ENCODE measurements at places on chromosomes 1 and 21.

DNA sequence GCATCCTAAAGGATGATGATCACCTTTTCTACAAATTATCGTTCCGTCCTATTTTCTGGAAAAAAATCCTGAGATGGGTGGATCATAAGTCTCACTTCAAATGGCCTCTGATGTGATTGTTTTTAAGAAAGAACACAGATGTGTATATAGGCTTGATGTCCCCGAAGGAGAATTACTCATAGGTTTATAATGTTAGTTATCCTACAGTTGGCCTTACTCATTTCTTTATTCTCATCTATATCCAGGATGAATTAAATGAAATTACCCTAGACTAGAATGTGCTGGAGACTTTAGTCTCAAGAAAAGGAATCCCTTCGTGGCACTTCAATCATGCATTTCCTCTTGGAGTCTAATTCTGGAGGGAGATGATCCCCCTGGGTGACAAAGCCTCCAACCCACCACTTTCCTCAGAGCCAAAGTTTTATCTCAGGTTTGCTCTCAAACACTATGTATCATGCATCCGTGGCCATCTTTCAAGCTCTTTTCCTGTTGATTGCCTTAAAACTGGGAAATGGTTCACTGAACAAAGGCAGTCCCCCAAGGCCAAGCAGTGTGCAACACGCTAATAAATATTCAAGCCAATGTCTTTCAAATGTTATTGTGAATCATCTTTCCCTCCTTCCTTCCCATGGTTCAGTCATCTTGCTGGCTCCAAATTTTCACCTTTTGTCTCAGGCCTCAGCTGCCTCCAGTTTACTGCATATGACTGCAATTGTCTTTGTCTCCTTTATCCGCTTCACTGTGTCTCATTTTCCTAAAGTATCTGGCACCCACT is 32.5 kb upstream of the SMYD2 start:
- no peak for DNase-seq

DNA sequence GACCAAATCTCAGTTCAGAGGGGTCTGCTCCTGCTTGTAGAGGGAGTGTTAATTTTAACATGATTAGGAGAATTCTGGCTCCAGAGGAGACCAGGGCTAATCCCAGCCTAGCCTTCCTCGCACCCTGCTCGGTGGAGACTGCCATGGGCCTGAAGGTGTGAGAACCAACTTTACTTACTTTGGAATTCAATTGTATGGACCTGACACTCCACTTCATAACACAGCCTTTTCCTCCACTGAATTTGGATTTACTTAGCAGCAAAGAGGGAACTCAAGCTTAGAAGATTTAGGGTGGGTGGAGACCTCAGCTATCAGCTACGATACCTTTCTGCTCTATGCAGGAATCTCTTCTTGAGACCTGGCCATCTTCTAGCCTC is 11.5 kb downstream of the PLXNA2 start:
- DNase-seq: no peak

- no peak for DNase-seq
Observed at GRCh38 chr1:79005945-79006344, 585 bp downstream of the ADGRL4 start.

DNA sequence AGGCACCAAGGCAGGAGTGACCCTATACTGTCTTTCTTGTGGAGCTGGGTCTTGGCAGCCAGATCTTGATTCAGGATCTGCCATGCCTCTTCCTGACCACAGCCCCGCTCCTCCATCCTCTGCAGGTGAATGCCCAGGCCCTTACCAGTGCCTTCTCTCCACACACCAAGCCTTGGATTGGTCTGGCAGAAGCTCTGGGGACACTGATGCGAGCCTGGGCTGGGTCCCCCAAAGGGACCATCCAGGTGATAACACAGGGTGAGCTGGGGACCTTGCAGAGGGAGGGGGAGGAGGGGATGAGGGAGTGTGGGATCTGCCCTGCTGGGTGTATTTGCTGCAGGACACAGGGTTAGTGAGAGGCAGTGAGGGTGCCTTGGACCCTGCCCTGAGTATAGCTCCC is 28.4 kb downstream of the HMGCS2 start:
- no peak for DNase-seq

GRCh38 chr1:8090241-8090702 is 64.2 kb upstream of the ERRFI1 start:
- DNase-seq: no peak

GRCh38 chr1:111789666-111790316 is 34.1 kb downstream of the DDX20 start:
- DNase-seq: no peak

- no peak for DNase-seq
Observed at GRCh38 chr21:16708101-16708835, 804.6 kb upstream of the CXADR start.

- DNase-seq: no peak
Observed at GRCh38 chr1:235139315-235139714, 10.7 kb upstream of the TOMM20 start.

DNA sequence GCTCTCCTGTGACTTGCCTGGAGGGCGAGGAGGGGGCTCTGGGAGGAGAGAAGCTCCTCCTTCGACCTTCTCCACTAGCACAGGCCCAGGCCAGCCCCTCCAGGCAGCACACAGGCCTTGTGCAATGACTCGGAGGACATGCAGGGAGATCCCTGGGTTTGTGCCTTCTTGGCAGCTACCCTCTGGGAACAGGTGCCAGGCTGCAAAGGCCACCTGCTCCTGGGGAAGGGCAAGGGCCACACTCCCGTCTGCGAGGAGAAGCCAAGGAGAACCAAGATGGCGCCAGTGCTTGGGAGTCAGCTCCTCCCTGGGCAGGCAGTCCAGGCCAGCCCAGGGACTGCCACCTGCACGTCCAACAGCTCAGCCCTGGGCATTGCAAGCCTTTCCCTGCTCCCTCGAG is 15.3 kb downstream of the CASZ1 start:
- DNase-seq: no peak

GRCh38 chr1:163271535-163271934 is 50.2 kb upstream of the NUF2 start:
- no peak for DNase-seq

DNA sequence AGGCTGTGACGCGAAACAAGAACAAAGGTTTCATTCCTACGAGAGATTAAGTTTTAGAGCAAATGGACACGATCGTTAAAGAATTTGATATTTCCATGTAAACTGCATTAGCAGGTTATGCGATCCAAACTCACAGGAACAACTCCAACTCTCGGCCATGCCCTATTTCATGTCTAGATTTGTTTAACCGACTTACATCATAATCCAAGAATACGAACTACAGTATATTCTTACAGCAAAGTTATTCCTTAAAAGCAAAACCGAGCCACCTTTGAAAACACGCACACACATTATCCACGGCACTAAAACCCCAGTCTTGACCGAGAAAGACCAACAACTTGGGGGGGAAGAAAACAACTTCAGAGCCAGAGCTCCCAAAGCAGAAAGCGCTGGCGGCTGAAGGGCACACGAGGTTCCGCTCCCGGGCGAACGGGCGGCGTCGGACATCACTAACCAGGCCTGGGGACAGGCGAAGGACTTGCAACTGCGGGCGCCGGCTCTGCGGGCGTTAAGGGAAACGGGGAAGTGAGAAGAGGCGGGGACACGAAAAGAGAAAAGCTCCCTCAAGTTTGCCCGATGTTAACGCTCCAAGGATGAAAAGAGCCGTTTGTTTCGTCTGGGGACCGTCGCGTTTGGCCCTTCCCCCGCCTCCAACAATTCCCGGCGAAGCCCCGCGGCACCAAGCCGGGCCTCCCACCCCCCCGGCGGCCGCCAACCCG is 690 bp downstream of the B3GALNT2 start:
- peak; percentile 6 for DNase-seq

DNA sequence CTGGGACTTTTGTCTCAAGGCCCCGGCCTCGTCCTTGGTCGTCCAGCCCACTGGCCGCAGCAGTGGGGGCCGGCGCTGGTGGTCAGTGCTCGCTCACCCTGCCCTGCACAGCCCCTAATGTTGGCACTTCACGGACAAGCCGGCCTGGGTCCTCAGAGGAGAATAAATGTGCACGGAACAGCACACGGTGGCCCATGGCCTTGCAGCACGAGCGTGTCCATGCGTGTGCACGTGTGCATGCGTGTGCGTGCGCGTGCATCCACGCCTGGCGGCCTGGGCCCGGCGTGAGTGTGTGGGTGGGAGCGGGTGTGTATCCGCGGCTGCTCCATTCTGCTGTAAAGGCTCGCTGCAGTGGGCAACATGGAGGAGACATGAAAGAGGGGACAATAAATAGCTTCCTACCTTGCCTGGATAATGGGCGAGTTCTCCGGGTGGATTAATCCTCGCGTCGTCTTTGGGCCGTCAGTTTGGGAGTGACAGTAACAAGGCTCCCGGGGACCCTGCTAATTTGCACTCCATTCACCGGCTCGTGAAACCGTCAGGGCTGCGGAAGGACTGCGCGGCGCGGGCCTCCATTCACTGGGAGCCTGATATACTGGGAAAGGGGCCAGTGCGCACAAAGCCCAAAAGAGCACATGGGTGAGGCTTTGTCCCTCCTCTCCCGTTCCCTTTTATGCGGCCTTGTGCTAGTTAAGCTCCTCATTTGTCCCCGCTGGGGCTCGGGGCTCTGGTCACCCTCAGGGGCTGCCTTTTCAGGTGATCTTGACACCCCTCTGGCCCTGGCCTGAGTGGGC is 142.8 kb downstream of the PRDM16 start:
- DNase-seq: no peak

- DNase-seq: no peak
Observed at GRCh38 chr21:26751305-26751704, 93.9 kb downstream of the ADAMTS1 start.

DNA sequence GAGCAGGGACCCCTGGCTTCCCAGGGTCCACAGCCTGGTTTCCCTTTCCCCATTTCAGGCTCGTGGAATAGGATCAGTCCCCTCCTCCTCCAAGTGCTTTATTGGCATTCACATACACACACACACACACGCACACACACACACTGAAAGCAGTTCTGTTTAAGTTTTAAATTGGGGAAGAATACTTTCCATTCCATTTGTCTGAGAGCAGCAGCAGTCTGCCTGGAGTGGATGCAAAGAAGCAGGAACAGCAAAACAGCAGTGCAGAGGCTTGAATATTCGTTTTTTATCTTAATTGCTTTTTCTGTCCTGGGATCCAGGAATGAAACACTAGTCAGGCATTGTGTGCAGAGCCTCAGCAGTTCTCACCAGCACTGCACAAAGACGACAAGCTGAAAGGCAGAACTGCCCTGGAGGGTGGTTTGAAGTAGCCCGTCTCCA is 7.1 kb downstream of the CYB561D1 start:
- no peak for DNase-seq

GRCh38 chr1:226678251-226678650 is 60.8 kb downstream of the ITPKB start:
- DNase-seq: no peak

DNA sequence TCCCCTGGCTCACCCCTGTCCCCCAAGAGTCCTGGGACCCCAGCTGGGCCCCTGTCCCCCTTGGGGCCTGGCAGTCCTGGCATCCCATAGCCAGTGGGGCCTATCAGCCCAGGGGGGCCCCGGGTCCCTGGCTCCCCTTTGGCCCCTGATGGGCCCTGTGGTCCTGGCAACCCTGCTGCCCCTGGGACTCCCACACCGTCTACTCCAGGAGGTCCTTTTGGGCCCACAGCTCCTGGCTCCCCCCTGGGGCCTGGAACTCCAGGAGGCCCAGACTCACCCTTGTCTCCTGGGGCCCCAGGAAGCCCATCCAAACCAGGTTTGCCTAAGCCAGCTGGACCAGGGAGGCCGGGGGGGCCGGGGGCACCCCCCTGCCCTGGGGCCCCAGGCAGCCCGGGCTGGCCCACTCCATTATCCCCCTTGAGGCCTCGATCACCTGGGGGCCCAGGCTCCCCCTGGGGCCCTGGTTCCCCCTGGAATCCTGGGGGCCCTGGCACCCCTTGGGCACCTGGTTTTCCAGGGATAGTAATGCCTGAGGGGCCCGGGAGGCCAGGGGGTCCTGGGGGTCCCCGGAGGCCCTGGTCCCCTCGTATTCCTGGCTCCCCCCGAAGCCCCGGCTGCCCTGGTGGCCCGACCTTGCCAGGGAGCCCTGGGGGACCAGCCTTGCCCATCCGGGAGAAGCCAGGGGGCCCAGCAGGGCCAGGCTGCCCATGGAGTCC is 10.1 kb downstream of the ADPRS start:
- DNase-seq: no peak

GRCh38 chr1:29964718-29965533 is 728.6 kb downstream of the PTPRU start:
- DNase-seq: no peak

DNA sequence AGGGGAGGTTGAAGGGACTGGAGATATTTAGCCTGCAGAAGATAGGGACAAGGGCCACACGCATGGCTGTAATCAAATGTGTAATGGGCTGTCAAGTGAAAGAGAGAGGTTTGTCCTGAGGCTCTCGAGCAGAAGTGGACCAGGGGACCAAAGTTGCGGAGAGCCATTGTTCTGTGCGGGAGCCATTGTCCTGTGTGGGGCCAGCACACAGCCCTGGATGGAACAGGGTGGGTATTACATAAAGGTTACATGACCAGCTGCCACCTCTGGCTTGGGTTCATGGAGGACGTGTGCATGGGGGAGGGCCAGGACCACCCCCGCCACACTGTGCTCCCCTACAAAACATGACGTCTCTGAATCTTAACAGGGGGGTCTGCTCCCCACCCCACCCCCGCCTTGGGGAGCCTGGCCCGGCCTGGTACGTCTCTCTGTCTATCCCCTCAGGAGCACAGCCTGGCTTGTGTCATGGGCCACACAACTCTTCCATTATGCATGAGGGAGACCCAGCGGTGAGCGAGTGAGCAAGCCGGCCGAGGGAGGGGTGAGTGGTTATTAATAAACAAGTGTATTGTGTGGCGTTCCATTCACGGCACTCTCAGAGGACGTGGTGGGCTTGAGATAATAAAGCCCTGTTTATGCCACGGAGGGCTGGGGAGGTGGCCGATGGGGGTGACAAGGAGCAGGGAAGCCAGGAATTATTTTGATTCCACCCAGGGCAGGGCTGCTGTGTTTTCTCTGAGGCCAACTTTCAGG is at the start of gene NFASC:
Gene NFASC (plus strand): TSS at position 703 of the 753 bp plus-strand sequence. CDS start 73,454 bp downstream, outside the sequence.
- no peak for DNase-seq

DNA sequence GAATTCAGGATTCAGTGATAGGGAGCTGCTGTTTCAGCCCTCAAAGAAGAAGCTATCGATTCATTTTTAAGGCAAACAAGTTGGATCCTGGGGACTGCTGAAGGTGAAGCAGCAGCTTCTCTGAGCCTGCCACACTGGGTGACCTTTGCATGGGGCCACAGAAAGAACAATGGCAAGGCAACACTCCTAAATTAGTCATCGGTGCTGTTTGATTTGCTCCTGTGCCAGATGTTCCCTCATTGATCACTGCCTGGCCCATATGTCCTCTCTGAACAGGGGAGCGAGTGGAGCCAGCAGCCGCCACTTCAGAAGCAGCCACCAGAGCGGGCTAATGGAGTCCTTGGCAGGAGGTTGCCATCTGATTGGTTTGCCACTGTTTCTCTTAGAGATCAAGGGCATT is 391.5 kb downstream of the NTNG1 start:
- DNase-seq: no peak

- no peak for DNase-seq
Observed at GRCh38 chr1:18145851-18146618, 38.4 kb downstream of the IGSF21 start.

DNA sequence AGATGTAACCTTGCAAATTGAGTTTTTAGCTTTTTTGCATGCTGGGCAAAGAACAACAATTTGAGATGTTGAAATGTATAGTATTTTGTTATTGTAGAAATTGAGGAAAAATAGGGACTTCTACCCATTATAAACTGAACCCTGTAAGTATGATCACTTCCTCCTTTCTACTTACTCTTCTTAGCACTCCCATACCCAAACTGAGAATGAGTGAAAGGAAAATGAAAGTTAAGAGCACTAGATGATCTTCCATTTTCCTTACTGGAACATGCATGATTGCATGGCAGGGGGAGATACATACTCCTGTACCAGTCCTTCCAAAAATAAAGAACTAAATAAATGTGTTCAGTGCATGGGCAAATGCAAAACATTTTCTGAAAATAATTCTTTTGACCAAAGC is 107.4 kb upstream of the KIAA1614 start:
- DNase-seq: no peak

All from activated CD4-positive, CD25-positive, alpha-beta regulatory T cell treated with anti-CD3 and anti-CD28 coated beads, Interleukin-2, amount 50 U/mL, for 16 hours (primary cell).